ENCODE measurements at places on chromosomes 2 and 18.

DNA sequence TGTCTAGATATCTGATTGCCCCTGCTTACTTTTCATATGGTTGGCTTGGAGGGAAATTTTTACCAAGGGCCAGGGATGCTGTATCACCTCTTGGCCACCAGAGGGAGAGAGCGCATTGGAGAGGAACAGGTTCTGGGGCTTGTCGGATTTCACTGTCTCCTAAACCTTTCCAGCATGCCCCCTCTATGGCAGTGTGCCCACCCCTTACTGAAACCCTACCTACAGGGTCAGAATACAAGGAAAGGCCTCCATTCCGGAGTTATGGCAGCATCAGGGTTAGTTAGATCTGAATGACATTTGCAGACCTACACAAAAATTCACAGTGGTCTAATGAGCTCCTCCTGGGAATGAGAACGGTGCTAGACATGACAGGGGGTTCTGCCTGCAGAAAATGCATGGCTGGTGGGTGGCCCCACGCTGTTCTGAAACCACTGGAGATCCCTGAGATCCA, 5.8 kb downstream of the SLC14A2 start:
- peak; percentile 36 for DNase-seq

- DNase-seq = no peak
Observed at GRCh38 chr2:164917296-164917903, 37.9 kb downstream of the SLC38A11 start.

- DNase-seq = no peak
Observed at GRCh38 chr2:105080461-105080860, 42.6 kb downstream of the MRPS9 start.

- DNase-seq = no peak
Observed at GRCh38 chr2:203451689-203452088, 83.4 kb downstream of the RAPH1 start.

- no peak for DNase-seq
Observed at GRCh38 chr2:107595285-107595684, 231.4 kb upstream of the RGPD4 start.

- no peak for DNase-seq
Observed at GRCh38 chr2:48114256-48114655, 208.0 kb upstream of the FBXO11 start.

GRCh38 chr2:34070196-34070595, 471.1 kb upstream of the FAM98A start:
- no peak for DNase-seq

GRCh38 chr2:144801766-144802165, 281.8 kb upstream of the ZEB2 start:
- no peak for DNase-seq

All from HuH-7 (cell line).